ENCODE measurements at places on chromosomes 7 and 10.

- no peak for DNase-seq
These were observed 1.0 kb downstream of the TWIST1 start for GRCh38 chr7:19116121-19117090.

GRCh38 chr10:18625886-18626285 is 25.5 kb downstream of the NSUN6 start:
- no peak for DNase-seq

DNA sequence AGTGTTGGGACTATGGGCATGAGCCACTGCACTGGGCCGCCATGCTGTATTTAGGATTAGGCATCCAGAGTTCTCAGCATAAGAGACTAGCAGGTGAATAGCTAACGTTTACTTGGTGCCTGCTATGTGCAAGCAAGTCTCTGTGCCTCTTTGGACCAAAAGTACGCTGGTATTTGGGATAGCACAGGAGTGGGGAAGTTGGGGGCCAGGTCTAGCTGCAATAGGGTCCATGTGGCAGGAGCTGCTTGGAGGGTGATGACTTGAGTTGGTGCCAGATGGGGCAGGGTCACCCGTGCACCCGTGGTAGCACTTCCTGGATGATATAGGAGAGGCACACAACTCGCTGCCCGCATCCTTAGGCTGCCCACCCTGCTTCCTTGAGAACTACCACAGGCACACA is 22.4 kb downstream of the NACAD start:
- DNase-seq, result no peak

- no peak for DNase-seq
These were observed 24.1 kb upstream of the ADCYAP1R1 start for GRCh38 chr7:31028006-31028405.

- DNase-seq, result no peak
These were observed 86.9 kb upstream of the ADAM12 start for GRCh38 chr10:126475074-126475691.

Data from NCI-H1048 (cell line).